Kasumi-1 (cell line): ENCODE measurements at places on chromosomes 5 and 9.
A peak's percentile ranks its signal among the peaks of the same experiment; 100 is the strongest.

GRCh38 chr9:99231711-99232110, 9.6 kb downstream of the SEC61B start:
- peak; percentile 34 for DNase-seq

- no peak for DNase-seq
These were observed 134.6 kb upstream of the HMHB1 start for GRCh38 chr5:143677403-143677802.

DNA sequence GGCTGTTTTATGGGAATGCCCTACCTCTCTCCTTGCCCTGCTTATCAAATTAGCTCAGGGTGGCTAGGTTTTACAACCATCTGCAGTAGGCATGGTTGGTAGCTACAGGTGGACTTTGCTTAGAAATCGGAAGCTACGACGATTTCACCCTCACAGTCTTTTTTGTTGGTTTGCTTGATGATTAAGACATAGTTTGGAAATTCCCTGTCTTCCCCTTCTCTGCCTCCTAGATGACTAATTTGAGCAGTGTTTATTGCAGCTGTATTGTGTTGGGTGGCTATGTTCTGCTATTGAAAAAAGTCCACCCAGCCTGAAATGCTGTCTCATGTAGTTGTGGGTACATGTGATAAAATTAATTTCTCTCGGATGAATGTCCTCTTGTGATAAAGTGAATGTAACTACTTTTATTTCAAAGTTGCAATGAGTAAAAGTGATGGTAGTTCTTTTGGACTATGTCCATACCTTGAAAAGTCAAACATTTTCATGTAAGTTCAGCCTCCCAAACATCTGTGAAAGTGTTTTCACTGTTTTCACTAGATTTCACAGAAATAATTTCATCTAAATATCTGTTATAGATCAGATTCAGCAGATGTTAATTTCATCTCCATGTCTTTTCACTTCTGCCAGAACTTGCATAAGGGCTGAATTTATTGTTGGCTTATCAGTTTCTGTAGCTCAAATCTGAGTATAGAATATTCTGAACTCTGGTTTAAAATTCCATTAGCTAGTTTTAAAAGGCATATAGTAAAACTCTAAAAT, 37.3 kb upstream of the FYB1 start:
- DNase-seq = no peak

- DNase-seq = no peak
These were observed 10.3 kb downstream of the OCLN start for GRCh38 chr5:69502767-69503488.

DNA sequence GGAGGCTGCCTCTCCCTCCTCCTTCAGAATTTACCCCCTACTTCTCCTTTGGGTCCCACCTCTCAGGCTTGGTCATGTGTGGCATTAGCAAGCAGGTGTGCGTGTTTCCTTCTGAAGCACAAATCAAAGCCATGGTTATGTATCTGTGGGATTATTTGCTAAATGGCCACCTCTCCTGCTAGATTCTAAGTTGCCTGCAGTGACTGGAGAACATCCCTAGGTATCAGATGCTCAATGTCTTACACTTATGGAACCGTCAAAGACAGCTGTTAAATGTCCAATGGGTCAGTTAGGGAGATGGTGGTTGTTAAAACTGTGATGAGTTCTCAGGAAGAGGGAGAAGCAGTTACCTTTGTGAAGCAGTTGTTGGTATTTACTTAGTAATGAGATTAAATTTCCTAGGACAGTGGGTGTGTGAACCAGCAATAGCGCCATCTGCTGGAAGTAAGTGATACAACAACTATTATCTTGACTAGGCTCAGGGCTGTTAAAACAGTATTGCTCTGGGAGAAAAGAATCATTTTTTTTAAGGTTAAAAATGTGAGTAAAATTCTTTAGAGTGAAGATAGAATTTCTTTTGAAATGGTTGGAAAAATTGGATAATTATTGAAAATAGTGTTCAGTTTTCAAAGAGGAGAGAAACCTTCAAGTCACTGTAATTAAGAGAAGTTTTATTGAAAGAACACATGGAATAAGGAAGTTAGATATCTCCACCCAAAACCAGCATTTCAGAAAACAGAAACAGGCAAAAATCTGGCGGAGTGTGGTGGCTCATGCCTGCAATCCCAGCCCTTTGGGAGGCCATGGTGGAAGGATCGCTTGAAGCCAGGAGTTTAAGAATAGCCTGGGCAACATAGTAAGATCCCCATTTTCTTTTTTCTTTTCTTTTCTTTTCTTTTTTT, 71.3 kb downstream of the TMC1 start:
- DNase-seq = peak; percentile 80

- DNase-seq = no peak
These were observed 47.6 kb downstream of the ZDHHC21 start for GRCh38 chr9:14645648-14646047.

GRCh38 chr9:124436320-124436719, 13.9 kb upstream of the ADGRD2 start:
- DNase-seq = no peak
